ENCODE measurements at places on chromosomes 6 and 20.

- no peak for ATAC-seq
Measured at GRCh38 chr20:45444050-45444449, 25.5 kb upstream of the WFDC2 start.

- no peak for ATAC-seq
Measured at GRCh38 chr6:144418959-144419545, 133.9 kb downstream of the UTRN start.

DNA sequence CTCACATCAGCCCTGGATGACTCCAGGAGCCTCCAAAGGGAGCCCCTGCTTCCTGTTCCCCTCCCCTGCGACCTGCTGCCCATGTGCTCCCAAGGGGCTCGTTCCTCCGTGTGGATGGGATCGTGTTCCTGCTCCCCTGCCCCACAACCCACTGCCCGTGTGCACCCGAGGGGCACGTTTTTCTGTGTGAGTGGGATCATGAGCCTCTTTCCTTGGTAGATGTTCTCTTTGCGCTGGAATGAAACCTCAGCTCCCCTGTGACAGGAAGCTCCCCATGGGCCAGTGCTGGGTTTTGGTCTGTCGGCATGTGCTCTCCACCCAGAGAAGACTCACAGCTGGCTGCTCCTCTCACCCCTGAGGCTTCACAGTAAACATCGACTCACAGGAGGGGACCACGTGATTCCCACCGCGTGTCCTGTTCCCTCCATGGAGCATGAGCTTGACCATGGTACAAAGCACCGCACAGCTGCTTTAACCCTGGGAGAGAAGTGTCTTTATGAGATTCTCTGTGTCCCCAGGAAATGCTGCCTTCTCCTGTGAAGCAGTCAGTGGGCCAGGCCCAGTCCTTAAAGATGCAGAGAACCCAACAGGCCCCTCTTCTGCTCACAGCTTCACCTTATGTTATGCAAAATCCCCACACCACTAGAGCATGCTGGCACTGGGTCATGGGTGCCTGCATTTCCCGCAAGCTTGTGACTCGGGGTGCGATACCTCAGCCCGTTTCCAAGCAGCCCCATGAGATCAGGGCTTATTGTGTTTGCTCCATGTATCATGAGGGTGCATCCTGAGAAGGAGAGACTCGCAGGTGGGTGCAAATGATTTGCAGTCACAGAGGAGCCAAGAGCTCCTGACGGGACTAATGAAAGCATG lies 215.1 kb downstream of the ERMARD start:
- ATAC-seq = no peak

DNA sequence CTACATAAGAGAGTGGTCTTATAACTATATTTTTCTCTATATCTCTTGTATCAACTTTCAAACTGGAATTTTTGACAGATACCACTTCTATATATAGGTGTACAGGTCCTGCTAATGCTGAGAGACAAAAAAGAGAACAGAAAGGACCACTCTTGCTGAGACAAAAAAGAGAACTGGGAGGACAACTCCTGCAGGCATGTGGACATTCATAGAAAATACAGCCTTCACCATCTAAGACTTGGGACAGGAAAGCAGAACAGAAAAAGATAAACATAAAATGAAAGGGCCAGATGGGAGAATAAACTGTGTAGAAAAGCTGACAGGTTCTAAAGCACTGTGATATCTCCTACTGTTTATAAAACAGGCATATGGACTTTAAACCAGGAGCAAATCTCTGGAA lies 541.0 kb upstream of the ADGRB3 start:
- ATAC-seq = peak; percentile 64

GRCh38 chr6:149448821-149449453 lies 35.9 kb downstream of the ZC3H12D start:
- no peak for ATAC-seq

- no peak for ATAC-seq
Measured at GRCh38 chr20:23662276-23662870, 24.6 kb upstream of the CST3 start.

DNA sequence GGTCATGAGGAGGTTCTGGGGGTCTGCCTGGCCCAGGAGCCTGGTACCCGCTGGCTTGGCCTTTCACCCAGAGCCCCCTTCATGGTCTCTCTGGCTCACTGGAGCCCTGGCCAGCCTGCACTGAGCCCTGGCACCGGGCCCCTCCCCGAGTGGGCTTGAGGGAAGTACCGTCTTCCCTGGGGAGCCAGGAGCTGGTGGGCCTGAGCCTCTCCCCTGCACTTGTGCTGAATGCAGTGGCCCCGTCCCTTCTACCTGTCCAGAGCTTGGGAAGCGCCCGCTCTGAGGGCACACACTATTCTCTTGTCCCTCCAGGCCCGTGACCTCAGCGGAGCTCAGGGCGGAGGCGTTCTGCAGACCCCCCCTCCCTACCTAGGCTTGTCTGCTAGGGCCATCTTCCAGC lies 62.2 kb downstream of the TCP11 start:
- ATAC-seq = no peak

DNA sequence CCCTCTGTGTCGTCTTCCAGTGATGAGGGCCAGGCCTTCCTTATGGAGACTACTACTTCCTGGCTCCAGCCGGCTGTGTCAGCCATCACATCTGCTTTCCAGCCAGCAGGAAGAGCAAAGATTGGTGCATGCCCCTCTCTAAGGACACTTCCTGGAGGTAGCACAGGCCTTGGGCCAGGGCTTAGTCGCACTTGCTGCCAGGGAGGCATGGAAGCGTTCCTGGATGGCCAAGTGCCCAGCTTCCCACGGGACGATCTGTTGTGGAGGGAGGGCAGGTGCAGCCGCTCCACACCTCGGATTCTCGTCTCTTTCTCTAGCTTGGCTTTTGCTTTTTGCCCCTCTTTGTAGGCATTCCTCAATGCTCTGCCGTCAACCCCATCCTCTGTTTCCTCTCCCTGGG lies 11.9 kb downstream of the ERMARD start:
- no peak for ATAC-seq

DNA sequence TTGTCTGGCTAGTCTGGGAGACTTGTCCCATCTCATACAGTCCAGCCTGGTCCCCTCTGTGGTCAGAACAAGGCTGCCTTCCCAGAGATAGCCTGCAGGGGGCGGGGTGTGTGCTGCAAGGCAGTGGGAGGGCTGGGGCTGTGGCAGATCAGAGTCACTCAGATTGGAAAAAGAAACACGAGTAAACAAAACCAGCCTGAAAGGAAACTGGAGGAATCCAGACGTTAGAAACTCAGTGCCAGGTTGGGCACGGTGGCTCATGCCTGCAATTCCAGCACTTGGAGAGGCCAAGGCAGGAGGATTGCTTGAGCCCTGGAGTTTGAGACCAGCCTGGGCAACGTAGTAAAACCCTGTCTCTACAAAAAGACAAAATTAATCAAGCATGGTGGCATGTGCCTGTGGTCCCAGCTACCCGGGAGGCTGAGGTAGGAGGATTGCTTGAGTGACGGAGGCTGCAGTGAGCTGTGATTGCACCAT lies 20.2 kb downstream of the LEMD2 start:
- ATAC-seq = peak; percentile 66

GRCh38 chr6:2179241-2179640 lies 66.2 kb downstream of the GMDS start:
- ATAC-seq = no peak

DNA sequence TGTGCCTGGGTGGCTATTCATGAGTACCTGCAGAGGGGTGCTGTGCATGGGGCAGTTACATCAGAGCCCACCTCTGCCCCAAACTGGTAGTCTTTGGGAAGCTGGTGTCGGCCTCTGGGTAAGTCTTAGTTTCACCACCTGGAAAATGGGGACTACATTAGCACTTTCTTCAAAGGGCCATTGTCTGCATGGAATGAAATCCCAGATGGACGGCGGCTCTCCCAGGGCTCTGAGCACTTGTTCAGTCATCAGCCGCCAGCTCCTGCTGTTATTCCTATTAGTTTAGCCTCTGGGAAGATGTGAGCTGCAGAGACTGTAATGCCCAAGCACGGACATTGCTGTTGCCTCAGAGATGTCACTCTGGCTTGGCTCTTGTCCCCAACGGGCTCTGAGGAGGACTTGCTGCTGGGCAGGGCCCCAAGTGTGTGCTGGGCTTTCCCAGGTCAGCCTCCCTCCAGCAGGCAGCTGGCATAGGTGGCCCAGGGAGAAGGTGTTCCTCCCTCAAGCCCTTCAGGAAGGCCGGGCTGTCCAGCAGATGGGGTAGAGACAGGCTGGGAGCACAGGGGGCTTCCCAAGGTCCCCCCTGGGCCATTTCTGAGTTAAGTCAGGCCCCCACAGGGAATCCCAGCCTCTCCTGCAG lies 268.3 kb downstream of the TFAP2C start:
- ATAC-seq = no peak

All from stimulated activated memory B cell treated with anti-CD40 and anti-IgM and Interleukin-4, amounts not matched to agents 10 μg/mL and 1 μg/mL and 100 μg/mL, for 72 hours (primary cell).